ENCODE measurements at places on chromosomes 12 and 14.

- DNase-seq: no peak
These were observed 29.7 kb downstream of the ZFP36L1 start for GRCh38 chr14:68762953-68763764.

- no peak for DNase-seq
These were observed 10.3 kb upstream of the TRHDE start for GRCh38 chr12:72261885-72262284.

DNA sequence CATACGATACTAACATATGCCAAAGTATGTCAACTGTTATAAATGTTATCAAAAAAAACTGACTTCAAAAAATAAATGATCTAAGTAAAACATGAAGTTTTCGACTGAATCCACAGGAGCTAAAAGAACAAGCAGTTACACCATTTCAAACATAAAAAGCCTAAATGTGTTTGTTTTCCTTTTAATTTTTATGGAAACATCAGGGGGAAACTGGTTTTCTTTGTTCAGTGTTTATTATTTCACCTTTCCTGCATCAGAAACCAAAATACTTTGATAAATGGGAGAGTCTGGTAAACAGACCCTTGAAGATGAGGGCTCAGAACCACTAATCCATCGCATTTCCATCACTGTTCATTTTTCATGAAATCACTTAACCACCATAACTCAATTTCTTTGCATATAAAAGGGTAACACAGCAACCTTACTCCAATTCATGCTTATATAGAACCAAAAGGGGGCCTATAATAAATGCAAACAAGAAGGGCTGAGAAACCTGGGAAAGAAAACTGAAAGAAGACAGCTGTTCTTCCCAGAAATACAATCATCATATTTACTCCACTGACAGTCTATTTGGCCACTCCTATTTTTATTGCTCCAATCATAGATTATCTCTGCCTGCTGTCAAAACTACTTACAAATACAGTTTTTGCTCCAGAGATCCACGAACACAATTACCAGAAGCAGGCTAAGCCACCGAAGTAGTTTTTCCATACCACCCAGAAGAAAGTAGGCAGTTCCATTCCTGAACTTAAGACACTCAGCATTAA lies 17.0 kb downstream of the FGD6 start:
- DNase-seq: no peak

- peak; percentile 16 for DNase-seq
These were observed 991 bp downstream of the FBXL14 start for GRCh38 chr12:1593174-1594005.

- DNase-seq: no peak
These were observed 21.9 kb upstream of the KLC1 start for GRCh38 chr14:103606963-103607668.

GRCh38 chr12:23626791-23627190 lies 322.7 kb downstream of the SOX5 start:
- DNase-seq: no peak

- no peak for DNase-seq
These were observed 11.7 kb downstream of the FAM181A start for GRCh38 chr14:93938751-93939303.

DNA sequence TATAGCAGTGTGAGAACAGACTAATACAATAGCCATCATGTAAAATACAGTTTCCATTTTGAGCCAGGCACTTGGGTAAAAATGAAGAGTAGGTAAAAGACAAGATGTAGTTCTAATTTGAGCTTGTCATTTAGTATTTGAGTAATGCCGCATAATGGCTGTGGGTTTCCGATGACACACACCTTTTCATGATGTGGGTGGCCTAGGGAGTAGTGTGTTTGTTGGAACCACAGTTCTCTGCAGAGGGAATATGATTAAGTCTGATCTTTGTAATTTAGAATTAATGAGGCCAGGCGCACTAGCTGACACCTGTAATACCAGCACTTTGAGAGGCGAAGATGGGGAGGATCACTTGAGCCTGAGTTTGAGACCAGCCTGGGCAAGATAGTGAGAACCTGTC lies 61.8 kb downstream of the RCOR1 start:
- no peak for DNase-seq

- no peak for DNase-seq
These were observed 196.3 kb downstream of the NPAS3 start for GRCh38 chr14:33134975-33135374.

DNA sequence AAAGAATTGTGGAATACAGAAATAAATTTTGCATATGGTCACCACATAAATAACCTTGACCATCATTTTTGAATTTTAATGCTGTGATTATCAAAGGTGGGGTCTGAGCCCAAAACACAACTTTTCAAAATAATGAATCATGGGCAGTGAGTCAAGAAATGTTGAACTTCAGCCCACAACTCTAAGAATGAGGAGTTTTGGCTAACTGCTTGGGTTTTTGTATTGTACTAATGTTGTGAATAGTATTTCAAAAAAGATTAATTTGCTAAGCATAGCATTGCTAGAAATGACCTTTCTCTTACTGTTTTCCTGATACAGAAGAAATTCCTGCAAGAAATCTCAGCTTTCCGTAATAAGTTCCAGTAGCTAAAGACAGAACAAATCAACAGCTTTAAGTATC lies 24.4 kb upstream of the YARS2 start:
- no peak for DNase-seq

DNA sequence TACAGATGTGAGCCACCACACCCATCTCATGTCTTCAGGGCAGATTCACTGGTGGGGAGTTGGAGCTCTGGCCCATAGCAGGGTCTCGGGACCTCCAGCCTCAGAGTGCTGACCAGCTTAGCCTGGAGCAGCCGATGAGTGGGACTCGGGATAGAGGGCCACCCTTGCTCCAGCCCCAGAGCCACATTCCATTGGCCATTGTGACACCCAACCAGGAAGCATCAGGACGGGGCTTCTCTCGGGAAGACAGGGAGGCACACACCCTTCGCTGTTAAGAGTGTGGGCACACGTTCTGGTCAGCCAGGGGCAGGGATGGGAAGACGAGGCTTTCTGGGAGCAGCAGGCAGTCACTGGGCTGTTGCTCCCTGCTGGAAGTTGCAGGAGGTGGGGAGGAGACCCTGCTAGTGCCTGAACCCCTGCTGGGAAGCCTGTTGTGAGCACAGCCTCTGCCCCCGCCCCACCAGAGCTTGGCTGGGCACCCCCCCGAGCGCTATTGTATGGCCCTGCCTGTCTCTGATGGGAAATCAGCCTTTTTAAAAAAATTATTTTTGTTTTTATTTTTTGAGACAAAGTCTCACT lies 1.6 kb downstream of the ADGRD1 start:
- no peak for DNase-seq

- DNase-seq: no peak
These were observed 64.6 kb downstream of the SLC24A4 start for GRCh38 chr14:92387578-92387977.

- no peak for DNase-seq
These were observed 22.6 kb upstream of the MAPKAPK5 start for GRCh38 chr12:111819191-111820158.

GRCh38 chr12:97109441-97109840 lies 202.4 kb downstream of the NEDD1 start:
- no peak for DNase-seq

GRCh38 chr12:30898846-30899245 lies 27.7 kb upstream of the TSPAN11 start:
- no peak for DNase-seq

- no peak for DNase-seq
These were observed 477.1 kb downstream of the SLC16A7 start for GRCh38 chr12:60072911-60073310.

DNA sequence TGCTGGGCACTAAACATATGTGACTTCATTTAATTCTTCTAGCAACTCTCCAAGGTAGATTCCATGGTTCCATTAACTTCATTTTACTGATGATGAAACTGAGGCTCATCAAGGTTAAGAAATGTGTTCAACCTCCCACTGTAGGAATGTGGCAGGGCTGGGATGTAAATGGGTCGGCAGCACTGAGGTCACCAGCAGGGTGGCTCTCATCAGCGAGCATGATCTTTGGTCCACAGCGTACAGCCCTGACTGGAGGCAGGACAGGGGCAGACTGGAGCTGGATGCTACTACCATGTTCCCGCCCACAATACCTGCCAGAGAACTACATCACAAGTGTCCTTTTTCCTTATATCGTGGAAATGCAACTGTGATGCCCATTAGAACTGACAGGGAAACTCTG lies 4.6 kb downstream of the APPL2 start:
- DNase-seq: no peak

DNA sequence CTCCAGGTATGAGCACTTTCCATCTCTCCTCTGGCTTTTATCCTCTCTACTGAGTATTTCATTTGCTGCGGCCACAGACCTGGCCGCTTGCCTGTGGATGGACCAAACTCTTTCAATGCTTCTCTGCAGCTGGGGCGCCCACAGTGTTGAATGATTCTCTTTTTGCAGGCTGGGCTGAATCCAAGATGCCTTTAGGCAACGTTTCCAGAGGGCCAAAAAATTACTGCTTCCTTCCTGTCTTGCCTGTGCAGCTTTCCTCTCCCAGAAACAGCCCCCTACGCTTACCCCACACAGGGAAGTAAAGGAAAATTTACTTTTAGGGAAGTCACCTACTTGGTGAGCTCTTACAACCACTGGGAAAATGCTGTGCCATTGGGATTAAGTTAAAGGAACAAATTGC lies 55.6 kb upstream of the JDP2 start:
- DNase-seq: no peak

DNA sequence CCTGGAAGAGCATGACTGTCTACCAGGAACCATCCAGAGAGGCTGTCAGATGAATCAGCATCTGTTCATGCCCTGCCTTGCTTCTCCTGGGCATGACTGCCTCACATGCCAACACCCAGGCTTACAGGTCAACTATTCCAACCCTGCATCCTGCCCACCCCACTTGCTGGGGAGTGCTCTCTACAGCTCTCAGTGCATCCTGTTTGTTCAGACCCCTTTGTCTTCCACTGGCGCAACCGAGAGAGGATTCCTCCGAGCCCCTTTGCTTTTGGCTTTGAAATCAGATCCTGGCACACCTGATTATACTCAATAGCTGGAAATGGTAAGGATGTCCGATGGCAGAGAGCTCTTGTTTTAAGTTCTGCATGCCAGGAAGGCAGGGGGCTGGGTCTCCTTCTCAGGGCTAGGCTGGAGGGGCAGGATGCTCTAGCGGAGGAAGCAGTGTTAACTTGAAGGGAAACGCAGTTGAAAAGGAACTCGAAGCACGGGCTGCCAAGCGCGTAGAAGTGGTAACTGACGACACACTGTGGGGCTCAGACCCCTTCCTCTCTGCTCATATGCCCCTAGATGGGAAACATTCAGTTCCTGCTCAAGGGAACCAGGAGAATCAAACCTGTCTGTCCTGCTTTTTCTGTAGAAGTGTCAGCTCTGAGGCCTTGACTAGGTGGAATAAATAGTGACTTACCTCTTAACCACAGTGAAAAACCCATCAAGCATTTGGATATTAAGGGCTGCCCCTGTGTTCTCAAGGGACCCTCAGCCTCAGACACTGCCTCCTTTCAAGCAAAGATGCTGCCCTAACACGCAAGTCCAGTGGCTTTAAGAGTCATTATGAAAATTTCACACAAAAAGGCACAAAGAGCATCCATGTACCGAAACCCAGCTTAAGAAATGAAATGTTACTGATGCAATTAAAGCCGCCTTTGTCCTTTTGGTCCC lies 297.5 kb downstream of the ZFP36L1 start:
- DNase-seq: no peak

DNA sequence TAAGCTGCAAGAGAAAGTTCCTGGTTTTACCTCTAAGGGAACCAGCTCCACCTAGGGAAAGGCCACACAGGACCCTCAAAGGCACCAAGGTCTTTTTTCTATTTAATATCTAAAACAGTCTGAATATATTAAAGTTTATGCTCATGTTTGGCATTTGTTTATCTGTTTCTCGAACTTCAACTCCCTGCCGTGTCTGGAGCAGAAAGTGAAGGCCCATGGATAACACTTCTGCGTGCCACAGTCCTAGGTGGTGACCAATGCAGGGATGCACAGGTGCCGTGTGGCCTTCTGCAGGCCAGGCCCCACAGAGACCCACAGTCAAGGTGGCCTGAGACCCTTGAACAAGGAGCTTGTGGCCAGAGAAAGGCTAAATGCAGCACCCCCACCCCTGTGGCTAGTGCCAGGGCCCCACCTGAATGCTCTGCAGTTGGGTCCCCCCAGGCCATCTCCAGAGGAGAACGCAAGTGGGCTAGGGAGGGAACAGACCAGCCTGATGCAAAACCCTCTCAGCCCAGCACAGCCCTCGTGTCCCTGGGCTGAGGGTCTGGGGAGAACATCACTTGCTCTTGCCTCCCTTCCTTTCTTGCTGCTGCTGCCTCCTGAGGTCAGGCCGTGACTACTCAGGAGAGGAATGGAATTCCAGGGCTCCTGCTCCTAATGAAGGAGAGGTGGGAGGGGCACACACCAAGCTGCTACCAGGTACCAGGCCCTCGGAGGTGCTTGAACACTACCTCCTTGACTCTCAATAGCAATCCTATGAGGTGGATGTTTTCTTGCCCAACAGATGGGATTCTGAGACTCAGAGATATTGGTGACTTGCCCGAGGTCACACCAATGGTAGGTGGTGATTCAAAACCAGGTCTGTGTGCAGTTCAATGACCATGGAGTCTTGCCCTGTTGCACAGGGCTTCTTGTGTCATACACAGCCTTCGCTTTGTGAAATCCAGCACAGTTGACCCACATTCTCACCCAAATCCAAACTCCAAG lies 45.4 kb downstream of the PSMA6 start:
- DNase-seq: no peak

Measured in activated CD4-positive, CD25-positive, alpha-beta regulatory T cell treated with anti-CD3 and anti-CD28 coated beads, Interleukin-2, amount 50 U/mL, for 16 hours (primary cell).